ENCODE measurements at places on chromosomes 4 and X.

- DNase-seq = no peak
Measured at GRCh38 chrX:72297953-72298730, 7.6 kb downstream of the CITED1 start.

- no peak for DNase-seq
Measured at GRCh38 chr4:105555409-105555808, 3.0 kb downstream of the ARHGEF38 start.

DNA sequence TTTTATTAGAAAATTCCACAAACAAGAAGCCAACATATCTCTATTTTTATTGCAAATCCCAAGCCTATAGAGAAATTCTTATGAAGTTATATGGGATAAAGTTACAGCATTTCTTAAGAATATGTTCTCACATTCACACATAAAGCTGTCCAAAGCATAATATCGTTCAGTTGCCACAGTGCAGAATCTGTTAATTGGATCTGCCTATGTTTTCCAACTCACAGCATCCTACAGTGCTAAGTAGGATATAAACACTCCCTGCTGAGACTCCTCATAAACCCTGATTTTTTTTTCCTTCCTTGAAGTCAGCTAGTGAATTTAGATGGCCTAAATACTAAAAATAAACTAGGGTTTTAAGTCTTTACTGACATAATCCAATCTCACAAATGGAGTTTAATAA, 307.9 kb downstream of the PDGFC start:
- no peak for DNase-seq

- no peak for DNase-seq
Measured at GRCh38 chr4:11408233-11408967, 20.3 kb downstream of the HS3ST1 start.

- no peak for DNase-seq
Measured at GRCh38 chr4:15106399-15106798, 104.1 kb downstream of the CPEB2 start.

All from activated effector memory CD4-positive, alpha-beta T cell treated with anti-CD3 and anti-CD28 coated beads, Interleukin-2, amount 50 U/mL, for 16 hours (primary cell).